ENCODE measurements at places on chromosomes 6 and 20.
A peak's percentile ranks its signal among the peaks of the same experiment; 100 is the strongest.

- DNase-seq: no peak
These were observed 219.8 kb downstream of the ERMARD start for GRCh38 chr6:169971081-169971861.

DNA sequence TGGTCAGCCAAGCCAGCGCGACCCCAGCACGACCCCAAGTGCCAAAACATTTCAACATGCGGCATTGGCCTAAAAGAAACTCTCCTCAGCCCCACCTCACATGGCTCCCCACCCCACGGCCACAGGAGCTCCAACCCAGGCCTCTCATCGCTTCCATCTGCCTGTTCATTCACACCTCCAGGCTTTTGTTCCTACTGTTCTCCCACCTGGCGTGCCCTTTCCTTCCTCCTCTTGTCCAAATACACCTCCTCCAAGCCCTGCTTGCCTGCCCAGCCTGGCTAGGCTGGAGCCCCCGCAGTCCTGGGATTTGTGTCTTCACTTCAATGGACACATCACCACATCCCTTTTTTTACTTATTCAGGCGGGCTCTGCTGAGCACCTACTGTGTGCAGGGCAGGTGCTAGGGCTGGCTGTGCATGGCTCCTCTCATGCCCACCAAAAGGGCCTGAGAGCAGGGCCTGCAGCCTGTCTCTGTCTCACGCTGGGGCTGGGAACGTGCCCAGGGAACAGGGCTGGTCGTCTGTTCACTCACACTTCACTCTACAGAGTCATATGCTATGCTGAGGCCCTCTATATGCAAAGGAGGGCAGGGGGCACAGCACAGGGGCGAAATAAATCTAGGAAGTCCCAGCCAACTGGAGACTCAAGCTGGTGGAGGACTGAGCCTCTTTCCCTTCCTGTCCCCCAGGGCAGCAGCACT, 61.1 kb downstream of the GRM4 start:
- no peak for DNase-seq

DNA sequence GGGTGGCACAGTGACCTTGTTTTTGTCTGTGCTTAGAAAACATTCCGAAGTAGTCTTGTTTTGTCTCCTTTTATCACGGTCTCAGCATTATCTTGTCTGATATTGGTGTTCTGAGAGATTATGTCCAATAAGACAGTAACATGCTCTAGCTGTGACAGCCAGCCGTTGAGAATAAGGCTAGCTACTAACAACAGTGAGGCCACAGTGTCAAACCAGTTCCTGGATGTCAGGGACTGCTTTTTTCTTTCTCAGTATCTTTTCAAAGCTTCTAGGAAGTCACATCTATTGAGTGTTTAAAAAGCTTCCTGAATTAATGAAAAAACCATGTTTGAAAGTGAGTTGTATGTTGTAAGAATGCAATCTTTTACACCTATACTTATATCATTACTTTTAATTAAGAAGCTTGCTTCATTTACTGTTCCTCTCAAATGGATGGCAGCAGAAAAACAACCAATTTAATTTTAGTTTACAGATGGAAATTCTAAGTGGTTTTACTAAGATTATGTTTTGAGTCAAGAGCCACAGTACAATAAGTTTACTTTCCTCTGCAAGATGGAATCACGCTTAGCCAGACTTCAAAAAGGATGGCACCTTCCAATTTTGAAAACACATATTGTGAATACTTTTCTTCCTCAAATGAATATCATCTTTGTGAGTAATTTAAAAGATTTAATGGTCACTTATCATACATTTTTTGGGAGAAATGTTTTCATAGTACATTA, 53.1 kb downstream of the MAP3K7 start:
- DNase-seq: peak; percentile 27

DNA sequence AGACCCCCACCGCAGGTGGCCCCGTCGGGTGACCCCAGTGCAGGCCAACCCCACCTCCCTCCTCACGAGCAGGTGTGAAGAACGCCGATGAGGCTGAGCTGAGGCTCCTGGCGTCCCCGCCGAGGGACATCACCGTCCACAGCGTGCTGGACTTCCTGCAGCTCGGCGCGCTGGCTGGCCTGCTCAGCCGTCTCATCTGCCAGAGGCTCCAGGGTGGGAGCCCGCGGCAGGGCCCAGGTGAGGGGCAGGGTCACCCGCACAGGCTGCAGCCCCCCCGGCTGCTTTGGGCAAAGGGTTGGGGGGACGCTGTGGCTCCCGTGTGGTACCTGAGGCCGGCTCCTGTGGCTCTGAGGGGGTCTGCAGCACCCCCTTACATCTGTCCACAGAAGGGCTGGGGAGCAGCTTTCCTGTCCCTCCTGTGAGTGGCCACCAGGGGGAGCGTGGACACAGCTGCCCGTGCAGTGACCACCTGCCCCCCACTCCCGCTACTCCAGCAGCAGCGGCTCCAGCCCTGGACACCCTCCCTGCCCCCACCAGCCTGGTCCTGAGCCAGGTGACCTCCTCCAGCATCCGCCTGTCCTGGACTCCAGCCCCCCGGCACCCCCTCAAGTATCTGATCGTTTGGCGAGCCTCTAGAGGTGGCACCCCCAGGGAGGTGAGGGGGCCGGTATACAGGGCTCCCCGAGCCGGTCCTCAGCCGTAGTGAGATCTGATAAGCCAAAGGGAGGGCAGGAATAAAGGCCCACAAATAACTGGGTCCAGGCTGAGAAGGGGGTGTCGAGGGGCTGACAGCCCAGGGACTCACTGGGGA, 16.5 kb downstream of the COL20A1 start:
- DNase-seq: peak; percentile 19

DNA sequence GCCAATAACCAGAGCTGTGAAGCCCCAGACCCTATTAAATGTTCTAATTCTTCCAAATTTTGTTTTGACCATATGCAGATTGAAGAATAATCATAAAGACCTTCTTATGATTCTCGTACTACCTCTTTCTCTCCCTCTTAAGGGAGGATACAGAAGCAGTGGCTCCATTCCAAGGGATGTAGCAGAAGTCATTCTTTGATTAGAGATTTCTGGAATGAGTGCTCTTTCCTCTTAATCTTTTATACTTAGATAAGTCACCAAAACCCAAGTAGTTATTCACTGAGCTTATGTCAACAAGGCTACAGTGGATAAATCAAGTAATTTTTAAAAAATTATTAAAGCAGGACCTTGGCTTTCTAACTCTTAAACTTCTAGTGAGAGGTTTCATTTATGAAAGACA, 266.0 kb upstream of the STXBP5 start:
- DNase-seq: no peak

- DNase-seq: no peak
These were observed 237.7 kb downstream of the PRL start for GRCh38 chr6:22059126-22059525.

GRCh38 chr6:109454496-109455436, 806 bp downstream of the MICAL1 start:
- peak; percentile 83 for DNase-seq

- DNase-seq: peak; percentile 23
These were observed 212.1 kb upstream of the PHACTR1 start for GRCh38 chr6:12504325-12504966.
